Activated naive CD4-positive, alpha-beta T cell treated with anti-CD3 and anti-CD28 coated beads for 36 hours (primary cell): ENCODE measurements at places on chromosomes 3 and 15.
A peak's percentile ranks its signal among the peaks of the same experiment; 100 is the strongest.

DNA sequence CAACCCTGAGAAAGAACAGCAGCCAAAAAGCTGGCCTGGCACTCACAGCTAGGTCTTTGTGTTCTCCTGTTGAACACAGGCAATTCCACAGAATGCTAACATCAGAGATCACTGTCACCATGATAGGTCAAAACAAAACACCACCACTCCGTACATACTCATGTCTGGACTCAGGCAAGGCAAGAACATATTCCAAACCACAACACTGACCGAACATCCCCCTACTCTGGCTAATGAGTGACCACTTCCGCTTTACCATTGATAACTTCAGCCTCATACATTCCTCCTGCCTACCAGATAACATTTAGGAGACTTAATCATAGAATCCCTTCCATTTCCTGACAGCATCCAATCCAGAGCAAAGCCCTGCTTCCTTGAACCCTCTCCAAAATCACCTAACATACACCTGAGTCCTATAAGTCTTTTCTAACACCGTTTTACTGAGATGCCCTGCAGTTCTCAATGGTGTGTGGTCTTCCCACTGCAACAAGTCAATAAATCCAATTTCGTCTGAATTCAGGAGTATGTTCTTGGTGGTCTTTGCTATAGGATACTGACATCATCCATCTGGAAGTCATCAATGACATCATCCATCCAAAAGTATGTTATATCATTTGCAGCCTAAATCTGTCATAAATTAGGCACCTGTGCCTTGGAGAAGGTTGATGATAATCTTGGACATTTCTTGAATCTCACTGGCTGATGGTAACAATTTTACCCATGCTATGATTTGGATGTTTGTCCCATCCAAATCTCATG lies 23.7 kb downstream of the RIOX2 start:
- no peak for DNase-seq

DNA sequence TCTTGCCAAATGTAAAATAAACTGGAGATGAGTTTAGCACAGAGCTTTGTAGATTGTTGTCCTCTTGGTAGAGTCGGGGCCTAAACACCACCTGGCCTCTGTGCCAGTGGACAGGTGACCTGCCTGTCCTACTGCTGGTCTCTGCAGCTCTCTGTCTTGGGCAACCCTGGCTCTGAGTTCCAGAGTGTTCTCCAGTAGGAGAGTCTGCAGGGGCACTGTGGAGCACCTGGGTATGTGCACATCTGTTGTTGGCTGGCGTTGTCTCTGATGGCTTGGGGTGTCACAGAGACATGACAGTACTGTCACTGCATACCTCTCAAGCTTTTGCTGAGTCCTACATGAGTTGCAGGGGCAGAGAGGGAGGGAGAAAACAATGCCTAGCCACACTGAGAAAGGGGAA lies 112.6 kb downstream of the IGF1R start:
- no peak for DNase-seq

DNA sequence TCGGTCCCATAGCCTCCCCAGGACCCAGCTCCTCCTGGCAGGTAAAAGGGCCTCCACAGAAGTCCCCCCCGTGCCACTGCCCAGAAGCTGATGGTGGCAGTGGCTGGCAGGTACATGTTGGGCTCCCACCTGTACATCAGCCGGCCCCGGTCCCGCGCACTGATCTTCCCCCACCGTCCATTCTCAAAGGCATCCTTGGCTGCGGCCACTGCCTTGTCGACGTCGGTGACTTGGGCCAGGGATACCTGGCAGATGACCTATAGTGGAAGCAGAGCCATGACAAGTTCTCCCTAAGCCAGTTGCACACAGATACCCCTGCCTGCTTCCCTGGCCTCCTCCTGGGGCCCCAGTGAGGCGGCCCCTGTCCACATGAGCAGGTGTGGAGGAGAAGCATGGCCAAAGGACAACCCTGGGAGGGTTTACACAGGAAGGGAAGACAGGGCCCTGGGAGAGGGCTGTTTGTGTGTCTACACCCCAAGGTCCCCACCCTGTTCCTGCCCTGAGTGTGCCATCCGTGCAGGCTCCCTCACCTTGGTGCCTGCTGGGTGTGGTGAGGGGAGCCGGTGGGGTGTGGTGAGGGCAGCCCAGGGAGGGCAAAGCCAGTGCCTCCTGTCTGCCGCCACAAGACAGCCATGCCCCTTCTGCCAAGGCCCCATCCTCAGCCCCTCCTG lies 44.8 kb downstream of the ALDH1L1 start:
- DNase-seq = no peak

DNA sequence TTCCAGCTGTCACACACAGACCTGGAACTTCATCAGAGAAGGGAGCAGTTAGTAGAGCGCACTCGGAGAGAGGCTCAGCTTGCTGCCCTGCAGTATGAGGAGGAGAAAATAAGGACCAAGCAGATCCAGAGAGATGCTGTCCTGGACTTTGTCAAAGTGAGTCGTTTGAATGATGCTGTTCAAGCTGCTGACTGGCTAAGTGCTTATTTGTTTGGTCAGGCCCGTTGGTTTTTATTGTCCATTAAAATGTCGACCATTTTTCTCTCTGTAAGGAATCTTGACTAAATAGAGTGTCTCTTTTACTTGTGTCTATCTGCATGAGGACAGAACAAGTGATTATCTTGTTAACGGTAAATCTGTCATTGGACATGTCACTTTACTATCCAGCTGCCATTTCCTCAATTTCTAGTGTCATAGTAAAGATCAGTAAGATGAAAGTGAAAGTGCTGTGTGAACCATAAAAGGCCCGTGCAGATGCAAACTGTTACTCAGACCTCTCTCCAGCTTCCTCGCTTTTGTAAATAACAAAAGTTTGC lies 56.9 kb downstream of the LRCH3 start:
- DNase-seq = peak; percentile 59

DNA sequence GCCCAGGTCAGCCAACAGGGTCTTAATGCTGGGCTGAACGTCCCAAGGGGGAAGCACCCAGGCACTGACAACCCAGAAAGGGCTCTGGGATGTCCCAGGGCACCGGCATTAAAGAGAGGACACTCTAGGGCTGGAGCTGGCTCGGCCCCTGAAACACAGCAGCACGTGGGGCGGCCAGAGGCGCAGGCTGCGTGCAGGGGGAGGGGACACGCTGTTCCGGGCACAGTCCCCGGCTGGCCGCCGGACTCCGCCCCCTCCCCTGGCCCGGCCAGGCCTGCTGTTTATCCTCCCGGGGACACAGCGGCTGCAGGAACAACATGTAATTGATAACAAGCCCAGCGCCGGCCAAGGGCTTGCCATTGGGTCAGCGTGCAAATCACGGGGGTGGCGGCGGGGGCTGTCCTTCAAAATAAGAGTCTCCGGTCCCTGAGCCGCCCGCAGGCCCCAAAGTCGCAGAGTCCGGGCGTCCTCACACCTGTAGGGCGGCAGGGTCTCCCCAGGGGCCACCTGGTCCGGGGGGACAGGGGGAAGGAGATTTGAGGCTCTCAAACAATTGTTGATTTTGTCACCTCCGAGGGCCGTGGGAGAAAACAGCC lies 1.3 kb downstream of the KLF15 start:
- DNase-seq = no peak
